ENCODE measurements at places on chromosomes 2 and 18. TPM values are rescaled to one million over a fixed set of nuclear protein-coding genes. Genes with fewer than 3 reads are reported as not detected.

Gene KRCC1
- 8.4 TPM for total RNA-seq

DNA sequence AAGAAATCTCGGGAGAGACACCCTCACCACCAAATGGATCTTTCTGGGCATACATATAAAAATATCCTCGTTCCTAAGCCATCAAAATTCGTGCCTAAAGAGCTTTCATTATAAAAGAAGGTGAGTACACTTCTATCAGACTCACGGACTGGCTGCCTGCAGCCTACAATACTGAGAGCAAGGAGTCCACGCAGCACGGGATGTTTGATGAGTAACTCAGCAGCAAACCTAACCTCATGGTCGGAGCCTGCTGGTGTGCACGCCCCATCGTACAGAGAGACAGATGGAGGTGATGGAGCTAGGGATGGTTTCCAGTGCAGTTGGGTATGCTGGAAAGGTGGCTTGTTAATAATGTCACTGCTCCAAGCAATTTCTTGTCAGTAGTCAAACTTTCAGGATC lies 256.2 kb downstream of the FIGN start:
- DNase-seq, result no peak

DNA sequence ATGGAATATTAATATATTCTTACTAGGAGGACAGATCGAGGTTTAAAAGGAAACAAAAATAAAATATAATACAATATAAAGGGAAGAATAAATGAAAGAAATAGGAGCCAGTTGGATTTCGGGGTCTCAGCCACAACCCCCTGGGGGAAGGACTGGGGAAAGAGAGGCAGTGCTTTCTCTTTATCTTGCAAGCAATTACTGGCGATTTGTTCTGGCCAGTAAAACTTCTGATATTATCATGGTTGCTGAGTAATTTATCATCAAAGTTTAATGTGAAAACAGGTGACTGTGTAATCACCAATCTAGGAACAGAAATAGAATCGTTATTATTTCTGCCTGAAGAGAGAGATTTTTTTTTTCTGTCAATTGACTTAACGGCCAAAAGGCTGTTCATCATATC lies 917.7 kb upstream of the CELF4 start:
- DNase-seq, result no peak

GRCh38 chr2:2826209-2826551 lies 495.1 kb upstream of the MYT1L start:
- DNase-seq, result no peak

DNA sequence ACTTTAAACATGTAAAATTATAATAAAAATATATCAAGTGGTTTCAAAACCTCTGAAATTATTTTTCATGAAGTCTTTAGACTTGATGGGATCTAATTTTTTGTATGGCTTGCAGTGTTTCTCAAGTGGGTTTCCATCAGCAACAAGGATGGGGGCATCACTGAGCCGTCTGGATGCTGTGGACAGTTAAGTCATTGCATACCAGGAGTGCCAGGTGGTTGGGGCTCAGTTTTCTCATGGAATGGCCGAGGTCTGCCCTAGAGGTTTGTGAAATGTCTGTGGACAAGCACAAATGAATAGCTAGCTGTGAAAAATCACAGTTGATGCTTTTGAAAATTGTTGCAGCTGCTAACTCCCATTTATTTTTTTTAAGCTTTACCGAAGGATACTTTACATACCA lies 1.7 kb downstream of the PRELID3A start:
- DNase-seq, result no peak

Gene MAP3K19
- total RNA-seq, result not detected

Gene COA5
- total RNA-seq, result 27.0 TPM

DNA sequence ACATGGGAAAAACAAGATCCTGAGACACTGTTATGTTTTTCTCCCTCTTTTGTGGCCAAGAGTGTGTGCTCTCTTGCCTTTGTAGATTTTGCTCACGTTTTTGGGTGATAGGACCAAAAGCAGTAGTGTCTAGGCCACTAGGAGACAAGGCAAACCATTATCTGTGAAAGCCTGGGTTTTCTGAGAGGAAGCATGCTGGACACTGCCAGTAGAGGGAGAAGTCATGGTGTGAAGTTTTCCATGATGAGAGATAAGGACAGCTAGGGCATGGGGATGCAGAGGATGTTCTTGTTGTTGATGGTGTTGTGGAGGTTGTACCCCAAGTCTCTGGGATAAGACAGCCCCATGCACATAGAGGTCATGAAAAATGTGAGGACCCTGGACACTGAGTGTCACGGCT lies 285.3 kb downstream of the SOX11 start:
- DNase-seq, result no peak

- no peak for DNase-seq
These were observed 257.7 kb downstream of the MEIS1 start for GRCh38 chr2:66692521-66693054.

DNA sequence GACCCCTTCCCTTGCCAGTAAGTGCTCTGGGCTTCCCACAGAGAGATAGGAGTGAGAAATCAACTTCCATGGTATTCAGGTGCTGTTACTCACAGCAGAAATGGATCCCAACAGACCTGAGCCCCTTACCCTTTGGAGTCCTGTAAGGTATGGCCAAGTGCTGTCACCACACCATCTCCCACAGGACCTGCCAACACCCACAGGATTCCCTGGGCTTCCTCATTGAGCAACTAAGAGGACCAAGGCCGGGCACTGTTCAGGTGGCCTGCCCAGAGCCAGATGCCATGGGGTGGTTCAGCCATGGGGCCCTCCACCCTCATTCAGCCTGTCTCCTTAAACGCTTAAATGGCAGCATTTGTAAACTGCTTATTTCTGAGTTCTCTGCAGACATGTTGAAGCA lies 166.2 kb downstream of the TRIM43 start:
- no peak for DNase-seq

- DNase-seq, result no peak
These were observed 194.3 kb downstream of the ARL4C start for GRCh38 chr2:234302664-234302991.

Gene DNAH7
- total RNA-seq, result under 0.01 TPM

Gene DSG1
- total RNA-seq, result 0.64 TPM

GRCh38 chr2:168116448-168116847 lies 130.9 kb downstream of the STK39 start:
- DNase-seq, result no peak

- no peak for DNase-seq
These were observed 6.7 kb downstream of the DLX1 start for GRCh38 chr2:172091761-172092566.

GRCh38 chr2:158539176-158540005 lies 82.6 kb downstream of the PKP4 start:
- DNase-seq, result peak; percentile 92

DNA sequence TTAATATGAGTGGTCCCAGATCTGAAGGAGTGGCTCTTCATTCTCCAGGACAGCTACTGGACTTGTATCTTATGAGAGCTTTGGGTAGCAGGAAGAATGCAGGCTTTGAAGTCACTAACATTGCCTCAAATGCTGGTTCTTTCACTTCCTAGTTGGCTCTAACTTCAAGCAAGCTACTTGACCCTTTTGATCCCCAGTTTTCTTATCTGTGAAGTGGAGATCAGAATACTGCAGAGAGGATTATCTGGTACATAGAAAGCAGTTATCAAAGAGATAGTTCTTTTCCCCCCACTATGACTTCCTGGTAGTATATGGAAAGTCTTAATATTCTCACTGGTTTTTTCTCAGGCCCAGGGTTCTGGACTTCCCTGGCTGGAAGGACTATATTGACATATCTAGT lies 3.4 kb upstream of the PLCL1 start:
- no peak for DNase-seq

Gene COLEC12
- total RNA-seq, result under 0.01 TPM

- DNase-seq, result no peak
These were observed 297.1 kb upstream of the SESTD1 start for GRCh38 chr2:179561702-179562101.

Gene CCDC141
- not detected for total RNA-seq

GRCh38 chr2:151269798-151270568 lies 8.3 kb upstream of the RBM43 start:
- peak; percentile 67 for DNase-seq

DNA sequence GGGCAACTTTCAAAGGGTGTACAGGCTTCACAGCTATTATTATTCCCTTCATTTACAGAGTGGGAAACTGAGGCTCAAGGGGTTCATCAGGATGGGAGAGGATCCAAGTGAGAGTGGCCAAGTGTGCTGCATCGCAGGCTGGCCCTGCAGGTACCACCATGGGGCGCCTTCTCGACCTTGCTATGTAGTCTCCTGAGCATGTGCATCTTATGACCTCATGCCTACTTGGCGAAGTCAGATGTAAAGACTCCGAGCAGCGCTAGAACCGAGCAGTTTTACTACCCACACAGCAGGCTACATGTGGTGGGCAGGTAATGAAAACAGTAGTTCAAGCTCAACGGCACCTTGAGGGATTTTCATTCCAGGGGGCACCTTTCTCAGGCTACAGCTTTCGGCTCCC lies 42.0 kb downstream of the TFCP2L1 start:
- DNase-seq, result no peak

DNA sequence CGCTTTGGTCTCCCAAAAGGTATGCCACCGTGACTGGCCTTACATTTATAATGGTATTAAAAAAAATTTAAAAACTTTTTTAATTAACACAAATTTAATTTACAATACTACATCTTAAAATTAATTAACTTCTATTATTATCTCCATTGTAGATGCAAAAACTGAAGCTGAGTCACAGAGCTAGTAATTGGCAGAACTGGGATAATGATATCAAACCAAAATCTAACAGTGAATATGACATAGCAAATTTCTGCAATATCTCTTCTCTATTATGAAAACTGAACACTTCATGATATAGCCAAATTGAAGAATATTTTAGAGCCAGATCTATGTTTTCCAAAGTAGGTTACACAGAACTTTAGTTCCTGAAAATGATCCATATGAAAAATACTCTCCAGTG lies 66.4 kb upstream of the CHAC2 start:
- no peak for DNase-seq

DNA sequence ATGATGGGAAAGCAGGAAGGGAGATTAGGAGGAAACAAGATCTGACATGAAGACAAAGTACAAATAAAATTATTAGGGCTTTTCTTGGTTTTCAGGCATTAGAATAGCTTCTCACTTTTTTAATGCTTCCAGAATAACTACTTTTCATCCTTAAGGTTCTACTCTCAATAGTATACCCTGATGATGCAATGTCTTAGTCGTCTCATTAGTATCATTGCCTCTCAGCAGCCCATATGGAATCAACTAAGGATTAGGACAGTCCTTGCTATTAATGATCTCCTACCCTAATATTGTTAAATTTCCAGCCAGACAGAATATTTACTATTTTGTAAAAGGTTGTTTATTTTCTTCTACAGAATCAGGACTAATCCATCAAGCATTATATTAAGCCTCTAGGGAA lies 55.9 kb downstream of the RELCH start:
- DNase-seq, result peak; percentile 4

DNA sequence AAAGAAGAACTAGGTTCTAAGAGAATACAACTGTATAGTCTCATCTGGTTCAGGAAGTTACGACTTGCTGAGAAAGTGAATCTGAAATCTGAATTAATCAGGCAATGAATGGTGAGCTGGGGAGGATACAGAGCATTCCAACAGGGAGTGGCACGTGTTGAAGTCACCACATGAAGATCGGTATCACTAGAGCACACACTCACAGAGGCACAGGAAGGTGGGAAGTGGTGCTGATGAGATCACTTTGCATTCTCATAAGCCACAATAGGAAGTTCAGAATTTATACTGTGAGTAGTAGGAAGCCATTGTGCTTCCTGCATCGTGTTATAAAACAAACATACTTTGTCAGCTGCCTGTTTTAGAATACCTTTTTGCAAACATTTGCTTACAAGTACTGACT lies 615.0 kb upstream of the DDX18 start:
- DNase-seq, result no peak

- peak; percentile 97 for DNase-seq
These were observed 186.6 kb downstream of the NEDD4L start for GRCh38 chr18:58230438-58231179.

DNA sequence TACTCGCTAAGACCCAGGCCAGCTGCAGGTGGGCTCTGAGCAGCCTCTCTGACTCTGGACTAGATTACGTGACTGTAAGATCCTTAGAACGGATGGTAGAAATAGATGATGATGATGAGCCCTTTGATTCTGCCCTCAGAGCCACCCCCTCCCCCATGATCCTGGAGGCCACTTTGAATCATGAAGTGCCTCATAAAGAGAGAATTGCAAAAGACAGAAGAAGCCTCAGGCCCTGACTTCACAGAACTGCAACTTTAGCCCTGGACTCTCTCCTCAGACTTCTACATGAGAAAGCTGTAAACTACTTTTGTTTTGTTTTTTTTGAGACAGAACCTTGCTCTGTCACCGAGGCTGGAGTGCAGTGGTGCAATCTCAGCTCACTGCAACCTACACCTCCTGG lies 15.4 kb upstream of the TET3 start:
- no peak for DNase-seq

DNA sequence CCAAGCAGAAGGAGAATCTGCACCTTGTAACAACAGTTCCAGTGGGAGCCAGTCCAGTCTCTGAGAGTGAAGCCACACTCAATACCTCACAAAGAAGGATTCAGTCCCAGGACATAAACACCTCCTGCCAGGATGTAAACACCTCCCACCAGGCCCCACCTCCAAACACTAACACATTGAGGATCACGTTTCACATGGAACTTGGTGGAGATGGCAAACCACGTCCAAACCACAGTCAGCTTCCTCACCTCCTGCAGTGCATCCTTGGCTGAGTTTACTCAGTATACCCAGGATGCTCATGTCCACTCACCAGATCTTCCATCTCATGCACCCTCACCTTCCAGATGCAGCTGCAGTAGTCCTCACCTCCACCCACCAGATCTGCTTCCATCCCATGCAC lies 37.8 kb upstream of the TMEM18 start:
- DNase-seq, result no peak

Gene TTN
- total RNA-seq, result under 0.01 TPM

Gene CFAP221
- total RNA-seq, result not detected

- no peak for DNase-seq
These were observed 107.8 kb downstream of the MAIP1 start for GRCh38 chr2:200063155-200063554.

DNA sequence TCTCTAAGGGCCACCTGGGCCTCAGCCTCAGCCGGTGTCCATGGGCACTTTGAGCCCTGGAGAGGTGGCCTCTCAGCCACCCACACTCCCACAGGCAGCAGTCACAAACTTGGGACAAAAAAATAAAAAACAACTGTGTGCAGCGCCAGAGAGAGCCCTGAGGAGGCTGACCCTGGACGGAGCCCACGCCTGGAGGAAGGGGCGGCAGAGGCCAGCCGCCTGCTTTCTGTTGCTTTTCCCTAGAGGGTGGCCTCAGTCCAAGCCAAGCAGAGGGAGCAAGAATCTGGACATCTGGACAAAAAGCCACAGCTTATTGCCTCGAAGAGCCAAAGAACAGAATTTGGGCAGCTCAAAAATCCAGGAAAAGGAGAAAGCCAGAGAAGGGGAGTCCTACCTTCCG lies 43.3 kb upstream of the LDLRAD4 start:
- no peak for DNase-seq

GRCh38 chr2:16756831-16757644 lies 91.4 kb upstream of the CYRIA start:
- DNase-seq, result peak; percentile 48

Gene CHRNG
- total RNA-seq, result not detected

DNA sequence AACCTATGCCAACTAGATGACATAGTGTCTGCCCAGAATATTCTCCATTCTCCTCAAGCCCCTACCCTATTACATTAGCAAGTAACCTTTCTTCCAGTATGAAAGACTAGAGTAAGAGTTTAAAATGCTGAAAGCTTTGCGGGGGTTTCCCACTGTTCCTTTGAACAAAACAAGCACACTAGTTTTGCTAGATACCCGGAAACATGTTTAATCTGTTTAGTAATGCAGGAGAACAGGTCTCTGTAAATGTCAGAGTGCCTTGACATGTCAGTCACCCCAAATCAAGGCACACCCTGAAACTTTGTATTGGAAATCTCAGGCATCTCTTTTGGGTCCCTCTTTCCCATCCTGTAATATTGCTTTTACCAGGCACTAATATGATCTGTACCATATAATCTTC lies 11.6 kb downstream of the GALNT5 start:
- peak; percentile 49 for DNase-seq

Gene LRRTM4
- total RNA-seq, result not detected

Measured in bronchial epithelial cell (primary cell).